Fibroblast of skin of right biceps (primary cell): ENCODE measurements at places on chromosomes 5 and 9.

- DNase-seq, result no peak
Observed at GRCh38 chr5:81830596-81830995, 79.7 kb upstream of the SSBP2 start.

DNA sequence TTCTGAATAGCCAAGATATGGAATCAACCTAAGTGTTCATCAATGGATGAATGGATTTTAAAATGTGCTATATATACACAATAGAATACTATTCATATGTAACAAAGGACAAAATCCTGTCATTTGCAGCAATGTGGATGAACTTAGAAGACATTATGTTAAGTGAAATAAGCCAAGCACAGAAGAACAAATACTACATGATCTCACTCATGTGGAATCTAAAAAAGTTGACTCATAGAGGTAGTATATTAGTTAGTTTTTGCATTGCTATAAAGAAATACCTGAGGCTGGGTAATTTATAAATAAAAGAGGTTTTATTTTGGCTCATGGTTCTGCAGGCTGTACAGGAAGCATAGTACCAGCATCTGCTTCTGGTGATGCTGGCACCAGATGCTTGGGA, 8.1 kb downstream of the CATSPER3 start:
- no peak for DNase-seq

- DNase-seq, result no peak
Observed at GRCh38 chr5:77016962-77017361, 13.2 kb upstream of the AGGF1 start.

- peak; percentile 99 for DNase-seq
Observed at GRCh38 chr5:8829323-8830029, 716.4 kb downstream of the SEMA5A start.

GRCh38 chr5:178177569-178177968, 9.6 kb downstream of the GMCL2 start:
- DNase-seq, result no peak

DNA sequence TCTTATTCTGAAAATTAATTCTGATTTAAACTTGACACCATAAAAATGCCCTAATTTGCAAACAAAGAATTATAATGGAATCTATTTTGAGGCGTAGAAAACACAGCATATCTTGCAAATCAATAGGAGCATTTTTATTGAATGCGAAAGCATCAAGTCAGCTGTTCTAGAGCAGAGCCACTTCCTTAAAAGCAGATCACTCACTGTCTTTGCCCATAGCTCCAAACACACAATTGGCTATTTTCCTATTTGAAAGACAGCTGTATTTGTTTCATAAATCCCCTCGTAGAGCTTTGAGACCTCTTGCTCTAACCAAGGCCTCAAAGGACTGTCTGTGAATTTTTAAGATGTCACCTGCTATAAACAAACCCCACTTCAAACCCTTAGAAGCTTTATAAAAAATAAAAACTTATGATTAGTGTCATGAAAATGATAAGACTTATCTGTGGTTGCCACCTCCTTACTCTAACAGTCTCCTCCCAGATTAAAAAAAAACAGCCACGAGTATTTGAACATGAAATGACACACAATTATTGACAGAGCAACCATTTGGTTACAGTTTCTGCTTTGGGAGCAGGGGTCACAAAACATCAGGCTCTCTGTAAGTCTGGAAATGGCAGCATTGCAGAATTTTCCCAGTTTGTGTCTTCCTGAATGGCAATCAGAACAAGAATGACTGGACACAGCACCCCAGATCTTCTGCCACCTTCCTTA, 75.6 kb upstream of the RASEF start:
- DNase-seq, result no peak

GRCh38 chr5:180522330-180522729, 28.2 kb downstream of the CNOT6 start:
- DNase-seq, result peak; percentile 56

GRCh38 chr9:127245637-127246164, 18.9 kb upstream of the GARNL3 start:
- no peak for DNase-seq

DNA sequence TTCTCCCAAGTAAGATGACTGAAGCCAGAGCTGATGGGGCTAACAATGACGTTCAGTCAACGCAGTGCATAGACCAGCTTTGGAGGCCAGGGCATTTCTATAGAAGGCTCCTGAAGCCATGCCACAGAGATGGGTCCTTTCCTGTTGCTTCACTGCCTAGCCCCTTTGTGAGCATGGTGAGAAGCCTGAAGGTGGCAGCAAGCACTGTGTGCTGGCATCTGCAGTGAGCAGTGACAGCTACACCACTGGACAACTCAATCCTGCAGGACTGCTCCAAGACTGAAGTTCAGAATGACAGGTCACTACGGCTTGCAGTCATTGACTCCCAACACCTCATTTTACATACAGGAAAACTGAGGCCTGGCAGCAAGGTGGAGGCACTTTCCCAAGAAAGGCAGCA, 229.0 kb downstream of the TSSK1B start:
- DNase-seq, result no peak

DNA sequence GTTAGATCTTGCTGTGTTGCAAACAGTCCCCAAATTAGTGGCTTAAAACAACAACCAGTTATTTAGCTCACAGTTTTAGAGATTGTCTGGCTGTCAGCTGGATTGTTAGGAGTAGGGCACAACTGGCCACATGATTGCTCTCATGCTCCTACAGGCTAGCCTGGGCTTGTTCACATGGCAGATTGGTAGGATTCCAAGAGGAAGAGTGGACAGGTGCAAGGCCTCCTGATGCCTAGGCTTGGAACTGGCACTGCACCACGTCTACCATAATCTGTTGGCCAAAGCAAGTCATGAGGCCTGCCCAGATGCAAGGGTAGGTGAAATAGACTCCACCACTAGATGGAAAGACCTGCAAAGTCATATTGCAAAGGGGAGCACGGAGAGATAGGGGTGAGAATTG, 76.4 kb downstream of the ACER2 start:
- no peak for DNase-seq

DNA sequence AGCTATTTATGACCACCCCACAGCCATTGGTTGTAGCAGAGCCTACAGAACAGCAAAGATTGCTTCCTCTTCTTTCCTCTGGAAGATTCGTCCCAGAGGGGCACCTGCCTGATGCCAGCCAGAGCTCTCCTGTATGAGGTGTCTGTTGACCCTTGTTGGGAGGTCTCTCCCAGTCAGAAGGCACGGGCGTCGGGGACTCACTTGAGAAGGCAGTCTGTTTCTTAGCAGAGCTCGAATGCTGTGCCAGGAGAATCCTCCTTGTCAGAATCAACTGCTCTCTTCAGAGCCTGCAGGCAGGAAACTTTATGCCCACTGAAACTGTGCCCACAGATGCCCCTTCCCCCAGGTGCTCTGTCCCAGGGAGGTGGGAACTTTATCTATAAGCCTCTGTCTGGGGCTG, 479.5 kb upstream of the IZUMO3 start:
- DNase-seq, result no peak

DNA sequence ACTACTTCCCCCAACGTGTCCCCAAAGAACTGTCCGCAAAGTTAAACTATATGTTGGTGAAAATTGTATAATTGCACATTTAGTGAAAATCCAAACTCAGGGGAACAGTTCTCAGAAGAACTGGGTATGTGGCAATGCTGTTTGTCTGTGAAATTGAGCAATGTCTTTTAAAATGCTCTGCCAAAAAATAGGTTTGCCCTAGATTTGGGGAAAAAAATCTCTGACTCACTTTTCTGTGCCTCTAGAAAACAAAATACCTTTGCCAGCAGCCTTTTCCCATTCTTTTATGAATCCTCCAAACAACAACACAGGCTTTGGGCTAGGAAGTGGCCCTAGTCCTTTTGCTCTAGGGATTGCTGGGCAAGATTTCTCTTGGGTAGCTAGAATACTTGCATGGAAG, 37.4 kb upstream of the ZNF608 start:
- DNase-seq, result peak; percentile 12

GRCh38 chr5:159184858-159185381, 24.4 kb downstream of the RNF145 start:
- DNase-seq, result peak; percentile 98

DNA sequence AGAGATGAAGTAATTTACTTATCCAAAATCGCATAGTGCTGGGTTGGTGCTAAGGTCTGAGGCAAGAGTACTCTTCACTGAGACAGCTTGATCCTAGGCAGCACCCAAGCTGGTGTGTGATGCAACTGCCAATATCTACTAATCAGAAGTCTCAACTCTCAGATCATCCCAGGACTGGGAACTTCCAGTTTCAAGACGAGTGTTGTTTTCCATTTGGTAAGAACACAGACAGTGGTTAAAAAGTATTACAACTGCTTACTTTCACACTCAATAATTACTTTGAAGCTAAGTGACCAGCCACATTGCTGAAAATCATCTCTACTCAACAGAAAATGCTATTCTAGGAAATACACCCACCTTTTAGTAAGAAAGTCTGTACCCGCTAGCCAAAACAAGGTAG, 45.3 kb downstream of the FBXW11 start:
- no peak for DNase-seq
